ENCODE measurements at places on chromosomes 4 and X. TPM values are rescaled to one million over a fixed set of nuclear protein-coding genes. Genes with fewer than 3 reads are reported as not detected.

The GAGE12J gene
- not detected for total RNA-seq

The KIT gene
- not detected for total RNA-seq

The HHIP gene
- 0.78 TPM for total RNA-seq

The GCNA gene
- 1.5 TPM for total RNA-seq

The MAOA gene
- total RNA-seq: 0.40 TPM

The PPARGC1A gene
- total RNA-seq: not detected

The FAT4 gene
- total RNA-seq: 2.7 TPM

The RTL9 gene
- total RNA-seq: 0.09 TPM

The HTN3 gene
- not detected for total RNA-seq

The ETDA gene
- not detected for total RNA-seq

The MTHFD2L gene
- total RNA-seq: 13.7 TPM
